Activated CD8-positive, alpha-beta memory T cell treated with anti-CD3 and anti-CD28 coated beads, Interleukin-2, amount 50 U/mL, for 4 hours (primary cell): ENCODE measurements at places on chromosomes 12 and 14.
A peak's percentile ranks its signal among the peaks of the same experiment; 100 is the strongest.

DNA sequence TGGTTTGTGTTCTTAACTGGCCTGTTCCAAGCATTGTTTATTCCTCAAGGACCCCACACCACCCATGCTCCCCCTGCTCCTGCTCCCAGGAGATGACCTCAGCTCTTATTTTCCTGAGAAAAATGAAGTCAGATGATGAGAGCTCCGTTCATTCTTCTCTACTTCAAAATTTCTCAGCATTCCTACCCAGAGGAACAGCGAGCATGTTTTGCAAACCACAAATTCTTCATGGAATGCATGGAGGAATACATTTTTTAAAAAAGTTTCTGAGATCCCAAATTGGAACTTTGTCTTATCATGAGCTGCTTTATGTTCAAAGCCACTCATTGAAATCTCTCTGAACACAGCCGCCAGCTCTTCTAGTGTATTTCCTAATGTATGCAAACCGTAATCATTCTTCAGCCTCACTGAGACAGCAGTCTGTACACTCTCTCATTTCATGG is 44.9 kb downstream of the SYNE2 start:
- no peak for DNase-seq

- DNase-seq = no peak
Observed at GRCh38 chr12:76470028-76470939, 89.3 kb downstream of the OSBPL8 start.

DNA sequence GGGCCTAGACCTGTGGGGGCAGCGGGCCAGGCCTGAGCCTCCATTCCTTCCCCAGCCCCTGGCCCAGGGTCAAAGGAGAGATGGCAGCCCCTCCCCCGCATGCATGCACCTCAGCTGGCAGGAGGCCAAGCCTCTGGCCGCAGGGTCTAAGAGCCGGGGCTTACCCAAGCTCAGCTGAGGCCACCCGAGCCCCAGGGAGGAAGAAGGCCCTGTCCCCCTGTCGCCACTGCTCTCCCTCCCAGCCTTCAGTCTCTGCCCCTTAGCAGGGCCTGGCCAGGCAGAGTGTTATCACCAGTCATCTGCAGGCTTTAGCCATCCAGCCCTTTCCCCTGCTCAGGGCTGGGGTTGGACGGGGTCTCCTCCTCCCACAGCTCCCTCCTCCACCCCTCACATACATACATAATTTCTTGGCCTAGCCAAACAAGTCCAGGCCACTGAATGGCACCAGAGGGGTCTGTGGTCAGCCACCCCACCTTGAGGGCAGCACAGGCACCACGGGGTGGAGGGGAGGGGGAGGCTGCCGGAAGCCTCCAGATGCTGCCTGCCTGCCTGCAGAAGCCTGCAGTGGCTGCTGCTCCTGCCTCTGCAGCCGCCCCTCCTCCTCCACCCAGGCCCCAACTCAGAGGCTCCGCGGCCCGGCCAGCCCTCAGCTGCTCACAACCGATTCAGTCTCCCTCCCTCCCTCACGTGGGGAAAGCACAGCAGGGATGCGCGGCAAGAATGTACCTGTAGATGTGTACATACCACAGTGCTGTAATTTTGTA is 22.8 kb downstream of the RAB35 start:
- no peak for DNase-seq

GRCh38 chr14:70904373-70904772 is 2.9 kb upstream of the PCNX1 start:
- no peak for DNase-seq

GRCh38 chr12:47718531-47718930 is 6.8 kb downstream of the ENDOU start:
- DNase-seq = no peak

GRCh38 chr14:70714055-70714550 is 72.4 kb downstream of the TTC9 start:
- peak; percentile 47 for DNase-seq

DNA sequence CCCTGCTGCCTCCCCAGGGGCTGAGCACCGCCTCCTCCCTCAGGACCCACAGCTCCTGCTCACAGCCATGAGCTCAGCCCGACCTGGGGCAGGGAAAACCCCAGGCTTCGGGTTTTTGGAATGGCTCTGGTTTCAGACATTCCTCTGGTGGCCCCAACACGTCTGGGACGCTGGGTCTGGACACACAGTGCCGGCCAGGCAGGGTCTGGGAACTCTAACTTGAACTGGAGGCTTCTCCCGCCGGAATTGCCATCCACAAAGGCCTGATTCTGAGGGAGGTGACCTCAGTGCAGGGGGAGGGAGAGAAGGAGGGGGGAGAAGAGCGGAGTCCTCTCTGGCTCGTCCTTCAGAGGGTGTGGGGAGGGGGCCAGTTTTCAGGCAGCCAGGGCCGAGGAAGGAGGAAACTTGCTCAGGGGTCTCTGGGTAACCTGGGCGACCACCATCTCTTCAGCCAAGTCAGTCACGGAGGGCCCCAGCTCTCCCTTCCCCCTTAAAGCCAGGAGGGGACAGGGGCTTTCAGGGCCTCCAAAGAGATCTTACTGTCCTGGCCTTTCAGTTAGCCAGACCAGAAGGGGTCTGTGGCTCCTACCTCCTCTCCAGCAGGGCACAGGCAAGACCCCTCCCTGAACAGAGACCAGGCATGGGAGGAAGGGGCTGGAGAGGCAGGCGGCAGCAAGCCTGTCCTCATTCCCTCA is 19.4 kb downstream of the NCKAP5L start:
- DNase-seq = no peak

DNA sequence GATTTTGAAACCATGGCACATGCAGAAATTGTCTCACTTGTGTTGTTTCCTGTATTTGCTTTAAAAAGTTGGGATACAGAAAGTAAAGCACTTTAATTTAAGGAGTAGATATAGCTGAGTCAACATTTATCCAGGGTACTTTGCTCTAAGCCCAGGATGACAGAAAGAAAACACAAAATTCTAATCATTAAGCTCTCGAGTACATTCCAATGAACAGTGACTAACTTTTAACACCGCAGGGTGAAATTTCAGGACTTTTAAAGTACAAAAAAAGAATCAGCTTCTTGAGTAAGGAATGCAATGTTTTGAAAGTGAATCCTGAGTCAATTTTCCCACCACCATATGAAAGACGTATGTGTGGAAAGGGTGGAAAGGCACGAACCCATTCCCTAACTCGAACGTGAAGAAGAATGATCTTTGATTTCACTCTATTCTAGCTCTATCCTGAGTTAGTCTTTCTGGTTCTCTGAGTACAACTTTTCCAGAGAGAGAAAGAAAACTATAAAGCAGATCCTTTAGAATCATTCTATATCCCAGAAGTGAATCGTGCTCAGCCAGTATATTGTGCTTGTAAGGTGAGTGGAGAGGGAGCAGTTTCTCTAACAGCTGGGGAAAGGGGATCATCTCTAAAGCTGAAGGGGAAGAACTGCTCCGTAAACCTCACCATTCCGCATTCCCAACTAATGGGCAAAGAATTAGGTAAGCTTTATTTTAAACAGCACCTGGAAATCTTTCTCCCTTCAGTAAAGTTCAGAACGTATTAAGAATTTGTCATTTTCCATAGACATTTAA is 779.0 kb upstream of the FLRT2 start:
- DNase-seq = no peak

DNA sequence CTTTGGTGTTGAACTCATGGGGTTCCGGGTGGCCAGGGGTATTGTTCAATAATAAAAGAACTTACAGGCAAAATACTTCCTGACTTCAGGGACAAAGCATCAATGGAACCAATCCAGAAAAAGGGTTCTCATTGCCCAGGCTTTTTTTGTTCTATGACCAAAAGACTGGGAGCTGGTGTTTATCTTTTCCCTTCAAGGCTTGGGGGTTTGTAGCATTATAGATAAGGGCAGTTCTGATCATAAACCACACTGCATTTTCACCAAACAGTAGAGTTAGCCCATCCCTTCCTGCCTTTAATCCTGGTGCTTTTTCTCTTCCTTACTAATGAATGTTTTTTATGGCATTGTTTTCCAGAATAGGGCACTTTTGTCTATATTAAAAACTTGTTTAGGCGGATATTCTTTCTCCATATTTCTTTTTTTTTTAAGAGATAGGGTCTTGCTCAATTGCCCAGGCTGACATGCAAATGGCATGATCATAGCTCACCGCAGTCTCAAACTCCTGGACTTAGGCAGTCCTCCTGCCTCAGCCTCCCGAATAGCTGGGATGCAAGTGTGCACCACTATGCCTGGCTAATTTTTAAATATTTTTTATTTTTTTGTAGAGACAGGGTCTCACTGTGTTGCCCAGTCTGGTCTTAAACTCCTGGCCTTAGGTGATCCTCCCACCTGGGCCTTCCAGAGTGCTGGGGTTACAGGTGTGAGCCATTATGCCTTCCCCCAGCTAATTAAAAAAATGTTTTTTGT is 9.7 kb downstream of the FUT8 start:
- DNase-seq = no peak

GRCh38 chr12:55930771-55931316 is at the start of gene DGKA:
Gene DGKA, plus strand, starts transcription at chr12:55931162. Its CDS starts 5,342 bp downstream, at chr12:55936504.
- DNase-seq = peak; percentile 64

- DNase-seq = no peak
Observed at GRCh38 chr14:80996049-80996901, 40.9 kb downstream of the TSHR start.

- no peak for DNase-seq
Observed at GRCh38 chr12:38501481-38501880, 184.9 kb downstream of the ALG10B start.

DNA sequence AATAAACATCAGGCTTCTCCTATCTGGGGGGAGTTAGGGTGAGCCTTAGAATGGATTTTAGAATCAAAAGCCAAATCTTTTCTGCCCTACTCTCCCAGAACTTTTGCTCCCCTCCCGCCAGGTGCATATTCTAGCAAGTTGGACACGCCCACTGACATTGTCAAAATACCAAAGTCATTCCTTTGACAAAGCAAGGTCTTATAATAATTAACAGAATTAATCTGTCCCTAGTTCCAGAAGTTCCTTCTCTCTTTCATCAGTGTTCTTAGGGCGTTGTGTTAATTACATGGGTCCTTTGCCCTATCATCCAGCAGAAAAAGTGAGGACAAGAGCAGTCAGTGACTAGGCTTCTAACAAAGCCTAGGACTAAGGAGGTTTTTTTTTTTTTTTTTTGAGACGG is 2.4 kb downstream of the PRR13 start:
- no peak for DNase-seq

- DNase-seq = no peak
Observed at GRCh38 chr14:79690960-79691359, 520.3 kb downstream of the DIO2 start.

DNA sequence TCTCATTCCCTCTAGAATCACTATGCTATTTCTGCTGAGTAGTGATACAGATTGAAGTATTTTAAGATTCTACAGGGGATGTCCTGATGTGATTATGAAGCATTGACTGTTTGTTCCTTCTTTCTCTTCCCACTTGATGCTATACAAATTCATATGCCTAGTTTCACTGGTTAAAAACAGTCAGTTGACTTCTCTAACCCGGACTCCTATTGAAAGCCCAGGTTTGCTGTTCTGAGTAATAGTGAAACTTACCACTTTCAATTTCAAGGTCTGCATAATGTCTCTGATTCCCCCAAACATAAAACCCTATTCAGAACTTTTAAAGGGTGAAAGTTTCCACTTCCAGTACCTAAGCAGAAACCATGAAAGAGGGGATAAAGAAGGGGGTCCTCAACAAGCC is 117.7 kb upstream of the RPL10L start:
- no peak for DNase-seq

GRCh38 chr12:69036999-69037398 is 104.0 kb upstream of the CPM start:
- no peak for DNase-seq

GRCh38 chr12:18805516-18806248 is 67.8 kb downstream of the CAPZA3 start:
- no peak for DNase-seq

- DNase-seq = no peak
Observed at GRCh38 chr14:35383569-35384454, 20.7 kb downstream of the NFKBIA start.

DNA sequence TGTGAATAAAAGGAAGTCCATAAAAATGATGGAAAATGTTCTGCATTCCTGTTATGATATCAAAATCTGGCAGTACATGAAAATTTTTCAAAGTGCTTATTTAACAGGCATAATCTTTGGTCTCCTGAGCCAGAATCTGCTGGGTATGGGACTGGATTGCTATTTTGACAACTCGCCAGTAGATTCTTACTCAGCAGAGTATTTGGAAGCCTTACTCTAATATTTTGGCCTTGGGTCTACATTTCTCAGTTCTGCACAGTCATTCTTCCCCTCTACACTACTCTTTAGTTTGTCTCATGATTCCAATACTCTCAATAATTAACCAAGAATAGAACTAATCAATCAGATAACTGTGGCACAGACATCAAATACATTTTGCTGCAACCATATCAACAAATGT is 1.1 kb upstream of the SLCO1B1 start:
- no peak for DNase-seq
